ENCODE measurements at places on chromosomes 1 and 21.

DNA sequence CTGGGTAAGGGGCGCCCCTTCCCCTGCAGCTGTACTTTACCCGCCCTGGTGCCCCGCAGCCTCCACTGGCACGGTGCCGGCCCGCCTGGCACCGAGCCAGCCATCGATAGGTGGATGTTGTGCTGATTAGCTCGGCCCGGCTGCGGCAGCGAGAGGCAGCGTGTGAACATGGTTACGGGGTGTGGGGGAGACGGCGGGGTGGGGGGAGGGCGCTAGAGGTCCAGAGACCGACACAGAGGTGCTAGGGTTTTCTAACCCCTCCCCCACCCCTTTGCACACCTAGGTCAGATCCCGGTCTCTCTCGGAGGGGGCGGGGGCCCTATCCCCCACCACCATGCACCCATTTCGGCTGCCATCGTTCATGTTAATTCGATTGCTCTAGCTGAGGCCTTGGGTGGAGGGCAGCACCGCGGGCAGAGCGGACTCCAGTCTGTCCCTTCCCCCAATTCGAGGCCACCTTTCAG lies 6.7 kb downstream of the EFNA4 start:
- DNase-seq: no peak

DNA sequence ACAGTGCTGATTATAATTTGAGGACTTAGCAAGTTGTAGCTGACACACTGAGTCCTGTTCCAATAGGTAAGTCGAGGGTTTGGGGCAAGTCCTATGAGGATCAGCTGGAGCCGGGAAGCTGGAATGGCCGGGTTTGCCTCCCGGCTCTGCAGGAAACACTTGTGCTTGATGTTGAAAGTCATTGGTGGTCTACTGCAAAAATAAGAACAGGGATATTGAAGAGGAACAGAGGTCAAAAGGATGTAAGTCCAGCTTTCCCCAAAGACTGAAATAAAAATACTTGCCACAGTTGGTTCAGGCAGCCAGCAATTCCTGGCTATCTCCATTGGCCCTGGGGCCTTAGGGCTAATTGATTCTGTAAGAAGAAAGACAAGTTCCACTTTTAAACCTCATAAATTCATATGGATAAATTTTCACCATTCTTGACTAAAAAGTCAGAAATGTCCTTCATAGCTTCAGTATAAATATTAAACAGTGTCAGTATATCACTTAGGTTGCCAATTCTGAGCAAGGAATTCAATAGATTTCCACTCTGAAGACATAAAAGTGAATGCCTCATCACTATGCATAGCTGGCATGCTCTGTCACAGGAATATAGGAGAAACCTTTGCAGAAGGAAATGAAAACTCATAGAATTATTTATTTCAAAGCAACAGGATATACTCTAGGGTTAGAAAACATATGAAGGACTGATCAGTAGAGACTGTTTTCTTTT lies 165.2 kb downstream of the AK5 start:
- no peak for DNase-seq

DNA sequence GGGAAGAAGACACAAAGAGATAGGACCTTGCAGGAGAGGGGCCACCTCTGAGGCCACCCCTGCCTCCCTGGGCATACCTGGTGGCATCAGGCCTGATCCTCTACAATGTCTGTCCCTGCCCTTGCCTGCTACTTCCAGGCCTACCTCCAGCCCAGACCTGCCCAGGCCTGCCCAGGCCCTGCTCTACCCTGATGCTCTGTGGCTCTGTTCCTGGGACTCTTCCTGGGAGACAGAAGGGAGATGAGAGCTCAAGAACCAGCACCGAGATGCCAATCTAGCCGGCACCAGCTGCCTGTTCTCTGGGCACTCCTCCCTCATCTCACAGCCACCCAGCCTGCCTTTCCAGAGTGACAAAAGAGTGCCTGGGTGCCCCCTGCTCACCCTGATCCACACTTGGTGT lies 2.7 kb downstream of the CELF3 start:
- DNase-seq: no peak

- DNase-seq: no peak
These were observed 176.9 kb upstream of the VAMP3 start for GRCh38 chr1:7594002-7594713.

GRCh38 chr21:21001591-21002100 lies 3.4 kb downstream of the NCAM2 start:
- no peak for DNase-seq

- no peak for DNase-seq
These were observed 2.7 kb upstream of the NEGR1 start for GRCh38 chr1:72285074-72285425.

DNA sequence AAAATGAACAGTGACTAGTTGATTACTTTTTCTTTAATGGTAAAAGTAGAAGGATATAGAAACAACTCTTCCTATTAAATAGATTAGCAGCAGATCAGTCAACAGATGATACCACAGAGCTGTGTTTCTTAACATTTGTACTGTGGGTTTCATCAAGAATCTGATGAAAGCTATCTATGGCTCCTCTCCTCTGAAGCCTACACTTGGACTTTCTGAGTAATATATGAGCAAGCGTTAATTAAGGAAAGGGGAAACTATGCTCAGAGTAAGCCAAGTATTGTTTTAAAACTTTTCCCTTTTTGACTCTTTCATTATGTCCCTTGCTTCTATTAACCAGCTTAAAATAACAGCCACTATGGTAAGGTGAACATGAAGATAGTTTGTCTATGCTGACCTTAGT lies 10.8 kb downstream of the ARID4B start:
- DNase-seq: no peak

- DNase-seq: no peak
These were observed 338 bp upstream of the TOR1AIP1 start for GRCh38 chr1:179881642-179882252.

- DNase-seq: no peak
These were observed 801 bp upstream of the DDAH1 start for GRCh38 chr1:85465786-85466134.

DNA sequence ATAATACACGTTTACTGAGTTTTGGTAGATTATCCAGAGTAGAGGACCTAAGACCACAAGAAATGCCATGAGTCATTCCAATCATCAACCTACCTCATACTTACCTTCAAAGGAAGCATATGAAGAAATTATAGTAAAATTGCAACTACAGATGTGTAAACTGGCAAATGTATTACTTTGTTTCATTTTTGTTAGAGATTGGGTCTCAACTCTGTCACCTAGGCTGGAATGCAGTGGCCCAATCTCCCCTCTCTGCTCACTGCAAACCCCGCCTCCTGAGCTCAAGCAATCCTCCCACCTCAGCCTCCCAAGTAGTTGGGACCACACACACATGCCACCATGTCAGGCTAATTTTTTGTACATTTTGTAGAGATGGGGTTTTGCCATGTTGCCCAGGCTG lies 5.2 kb downstream of the TMCO1 start:
- no peak for DNase-seq

GRCh38 chr1:156376146-156376545 lies 7.1 kb downstream of the RHBG start:
- DNase-seq: no peak

DNA sequence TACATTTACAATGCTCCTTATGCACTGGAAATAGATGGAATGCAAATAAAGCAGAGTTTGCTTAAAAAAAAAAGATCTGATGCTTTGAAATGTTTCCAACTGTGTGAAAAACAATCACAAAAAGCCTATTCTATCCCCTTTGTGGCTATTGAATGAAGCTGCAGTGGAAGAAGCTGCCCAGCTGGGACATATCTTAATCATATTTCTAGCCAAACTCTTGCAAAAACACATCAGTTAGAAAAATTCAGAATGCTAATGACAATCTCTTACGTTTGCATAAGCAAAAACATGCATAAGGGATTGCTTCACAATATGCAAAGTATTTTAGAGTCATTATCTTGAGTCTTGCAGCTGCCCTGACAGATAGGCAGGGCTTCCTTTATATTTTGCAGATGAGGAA lies 526.4 kb upstream of the USP24 start:
- no peak for DNase-seq

- DNase-seq: no peak
These were observed 474 bp downstream of the FCRLA start for GRCh38 chr1:161707503-161707902.

- no peak for DNase-seq
These were observed 6.7 kb downstream of the FCRL1 start for GRCh38 chr1:157813269-157813668.

DNA sequence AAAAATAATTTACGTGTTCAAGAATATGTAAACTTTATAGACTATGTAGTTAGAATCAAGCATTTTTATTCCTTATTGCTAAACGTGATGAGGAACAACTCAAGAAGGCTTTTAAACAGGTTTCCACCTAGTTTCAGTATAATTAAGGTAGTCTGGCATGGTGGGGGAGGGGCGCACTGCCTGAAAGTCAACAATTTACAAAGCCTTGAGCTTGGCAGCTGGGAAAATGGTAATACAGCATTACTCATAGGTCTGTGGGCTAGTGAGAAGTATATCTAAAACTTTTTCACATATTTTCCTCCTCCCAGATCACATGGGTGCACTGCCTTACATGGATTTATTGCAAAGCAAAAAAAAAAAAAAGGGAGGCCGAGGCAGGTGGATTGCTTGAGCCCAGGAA lies 75.2 kb downstream of the EVI5 start:
- DNase-seq: no peak

DNA sequence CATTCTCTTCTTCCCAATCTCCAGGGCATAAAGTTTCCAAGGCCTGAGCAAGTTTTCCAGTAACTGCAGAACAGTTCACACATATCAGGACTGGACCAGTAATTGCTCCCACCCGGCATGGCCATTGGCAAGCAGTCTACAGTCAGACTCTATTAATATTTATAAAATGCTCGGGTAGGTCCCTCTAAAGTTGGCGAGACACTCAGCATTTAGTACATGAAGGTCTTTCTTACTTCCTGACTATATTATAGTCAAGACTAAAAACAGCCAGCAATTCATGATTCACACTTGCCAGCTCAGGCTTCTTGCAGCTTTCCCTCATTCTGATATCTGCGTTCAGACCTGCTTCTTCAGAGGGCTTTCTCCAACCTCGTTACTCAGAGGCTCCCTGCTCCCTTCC lies 25.4 kb downstream of the GADD45A start:
- DNase-seq: no peak

GRCh38 chr1:167345386-167345733 lies 124.7 kb downstream of the POU2F1 start:
- DNase-seq: no peak

DNA sequence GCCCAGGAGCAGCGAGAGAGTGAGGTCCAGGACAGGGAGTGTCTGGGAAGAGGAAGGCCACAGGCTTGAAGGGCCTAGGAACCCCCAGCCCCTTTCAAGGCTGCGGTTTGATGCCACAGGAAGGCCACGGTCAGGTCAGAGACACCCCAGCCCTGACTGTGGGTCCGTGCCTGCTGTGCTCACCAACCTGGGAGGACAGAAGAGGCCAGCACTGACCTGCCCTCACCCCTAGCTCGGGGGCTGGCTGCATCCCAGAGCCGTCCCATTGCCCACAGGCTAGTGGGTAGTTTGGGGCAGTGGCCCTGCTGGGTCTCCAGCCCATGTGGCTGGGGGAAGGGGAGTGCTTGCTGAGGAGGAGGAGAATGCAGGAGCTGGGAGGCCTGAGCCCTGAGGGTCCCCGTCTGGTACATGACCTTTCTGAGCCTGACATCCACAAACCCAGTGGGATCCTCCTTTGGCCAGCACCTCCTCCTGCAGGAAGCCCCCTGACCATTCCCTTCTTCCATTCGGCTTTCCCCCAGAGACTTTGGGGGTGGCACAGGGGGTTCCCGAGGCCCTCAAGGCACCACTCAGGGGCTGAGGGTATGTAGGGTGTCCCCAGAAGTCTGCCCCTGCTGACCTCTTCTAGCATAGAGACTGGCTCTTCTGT lies 54.3 kb downstream of the WNT9A start:
- DNase-seq: no peak

DNA sequence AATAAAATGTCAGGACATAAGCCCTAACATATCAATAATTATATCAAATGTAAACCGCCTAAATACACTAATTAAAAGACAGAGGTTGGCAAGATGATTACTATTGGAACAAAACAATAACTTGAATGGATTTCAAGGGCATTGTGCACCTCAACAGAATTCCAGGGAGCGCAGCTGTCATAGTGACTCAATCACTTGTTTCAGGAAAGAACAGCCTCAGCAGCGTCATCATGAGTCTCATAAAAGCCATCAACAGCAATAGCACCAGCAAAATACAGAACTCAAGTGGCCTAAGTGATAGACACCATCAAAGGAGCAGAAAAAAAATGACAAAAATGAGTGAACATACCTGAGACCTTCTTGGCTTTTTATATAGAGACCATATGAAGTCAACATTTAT lies 632.7 kb upstream of the NR5A2 start:
- no peak for DNase-seq

DNA sequence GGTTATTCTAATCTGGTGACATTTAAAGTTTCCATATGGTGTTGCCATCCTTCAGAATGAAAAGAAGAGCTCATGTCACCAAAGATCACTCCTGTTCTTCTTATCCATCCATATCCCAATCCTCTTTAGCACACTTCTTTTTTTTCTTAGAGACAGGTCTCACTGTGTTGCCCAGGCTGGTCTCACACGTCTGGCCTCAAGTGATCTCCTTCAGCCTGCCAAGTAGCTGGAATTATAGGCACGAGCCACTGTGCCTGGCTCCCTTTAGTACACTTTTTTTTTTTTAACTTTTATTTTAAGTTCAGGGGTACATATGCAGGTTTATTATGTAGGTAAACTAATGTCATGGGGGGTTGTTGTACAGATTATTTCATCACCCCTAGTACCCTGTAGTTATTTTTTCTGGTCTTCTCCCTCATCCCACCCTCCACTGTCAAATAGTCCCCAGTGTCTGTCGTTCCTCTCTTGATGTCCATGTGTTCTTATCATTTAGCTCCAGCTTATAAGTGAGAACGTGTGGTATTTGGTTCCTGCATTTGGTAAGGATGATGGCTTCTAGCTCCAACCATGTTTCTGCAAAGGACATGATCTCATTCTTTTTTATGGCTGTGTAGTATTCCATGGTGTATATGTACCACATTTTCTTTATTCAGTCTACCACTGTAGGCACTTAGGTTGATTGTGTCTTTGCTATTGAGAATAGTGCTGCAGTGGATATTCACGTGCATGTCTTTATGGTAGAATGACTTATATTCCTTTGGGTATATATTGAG lies 40.6 kb downstream of the CTTNBP2NL start:
- DNase-seq: no peak

DNA sequence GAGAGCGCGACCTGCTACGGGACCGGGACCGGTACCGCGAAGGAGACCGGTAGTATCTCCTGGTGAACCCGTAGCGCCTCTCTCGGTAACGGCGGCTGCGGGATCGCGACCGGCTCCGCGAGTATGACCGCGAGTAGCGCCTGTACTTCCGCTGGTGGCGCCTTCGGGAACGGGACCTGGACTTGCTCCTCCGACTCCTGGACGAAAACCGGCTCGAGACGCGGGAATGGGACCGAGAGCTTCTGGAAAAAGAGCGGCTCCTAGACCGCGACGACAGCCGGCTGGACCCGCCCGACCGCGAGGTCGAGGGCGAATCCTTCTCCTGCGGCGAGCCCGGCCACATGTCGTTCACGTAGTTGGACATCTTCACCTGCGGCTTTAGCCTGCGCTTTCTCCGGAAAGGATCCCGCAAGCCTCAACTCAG lies 642 bp downstream of the RSRP1 start:
- no peak for DNase-seq
